Smooth muscle cell of the brain vasculature (primary cell): ENCODE measurements at places on chromosomes 2 and 18.
A peak's percentile ranks its signal among the peaks of the same experiment; 100 is the strongest.

GRCh38 chr2:179165356-179166000 is 99.2 kb downstream of the SESTD1 start:
- no peak for DNase-seq

GRCh38 chr18:29034113-29034856 is 857.4 kb upstream of the CDH2 start:
- no peak for DNase-seq

GRCh38 chr18:57630754-57631595 is 9.3 kb upstream of the NARS1 start:
- DNase-seq, result no peak

DNA sequence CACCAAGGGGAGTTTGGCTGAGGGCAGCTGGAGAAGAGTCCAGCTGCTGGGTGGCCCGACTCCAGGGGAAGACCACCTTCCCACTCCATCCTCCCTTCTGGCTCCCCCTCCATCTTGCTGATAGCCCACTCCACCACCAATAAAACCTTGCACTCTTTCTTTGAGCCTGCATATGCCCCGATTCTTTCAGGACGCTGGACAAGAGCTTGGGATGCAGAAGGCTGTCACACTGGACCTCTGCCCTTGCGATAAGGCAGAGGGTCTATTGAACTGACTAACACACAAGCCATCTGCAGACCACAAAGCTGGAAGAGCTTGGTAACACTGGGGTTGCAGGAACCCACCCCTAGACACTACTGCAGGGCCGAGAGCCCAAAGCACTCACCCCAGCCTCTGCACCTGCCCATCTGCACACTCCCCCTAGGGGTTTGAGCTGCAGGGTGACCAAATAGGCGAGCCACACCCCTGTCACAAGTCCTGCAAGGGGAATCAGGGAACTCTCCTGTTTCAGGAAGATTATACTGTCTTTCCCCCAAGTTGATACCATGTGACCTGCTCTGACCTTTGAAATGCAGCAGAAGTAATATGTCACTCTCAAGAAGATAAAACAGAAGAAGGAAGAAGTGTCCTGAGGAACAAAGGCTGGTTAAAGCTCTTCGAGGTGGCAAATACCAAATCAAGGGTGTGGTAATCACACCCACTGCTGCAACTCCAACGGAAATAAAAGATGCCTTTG is 70.5 kb downstream of the SMAD4 start:
- DNase-seq, result no peak

- DNase-seq, result no peak
These were observed 203.3 kb downstream of the PIEZO2 start for GRCh38 chr18:10946058-10946457.

- no peak for DNase-seq
These were observed 233.0 kb downstream of the NEDD4L start for GRCh38 chr18:58276789-58277739.

DNA sequence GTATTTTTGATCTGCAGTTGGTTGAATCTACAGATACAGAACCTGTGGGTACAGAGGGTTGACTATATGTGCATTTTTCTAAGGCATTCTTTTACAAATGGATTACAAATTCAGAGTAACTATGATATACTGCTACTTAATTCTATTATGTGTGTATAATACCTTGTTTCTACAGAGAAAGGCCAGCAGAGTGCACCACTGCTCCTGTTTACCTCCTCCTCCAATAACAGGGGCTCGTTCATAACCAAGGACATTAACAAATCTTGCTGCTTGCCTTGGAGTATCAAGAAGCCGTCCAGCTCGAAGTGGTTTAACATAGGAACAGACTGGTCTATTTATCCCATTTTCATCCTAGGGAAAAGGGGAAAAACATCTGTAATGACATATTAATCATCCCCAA is 16.4 kb downstream of the CEP76 start:
- DNase-seq, result no peak

- DNase-seq, result no peak
These were observed 248.4 kb downstream of the FHOD3 start for GRCh38 chr18:36545821-36546427.

DNA sequence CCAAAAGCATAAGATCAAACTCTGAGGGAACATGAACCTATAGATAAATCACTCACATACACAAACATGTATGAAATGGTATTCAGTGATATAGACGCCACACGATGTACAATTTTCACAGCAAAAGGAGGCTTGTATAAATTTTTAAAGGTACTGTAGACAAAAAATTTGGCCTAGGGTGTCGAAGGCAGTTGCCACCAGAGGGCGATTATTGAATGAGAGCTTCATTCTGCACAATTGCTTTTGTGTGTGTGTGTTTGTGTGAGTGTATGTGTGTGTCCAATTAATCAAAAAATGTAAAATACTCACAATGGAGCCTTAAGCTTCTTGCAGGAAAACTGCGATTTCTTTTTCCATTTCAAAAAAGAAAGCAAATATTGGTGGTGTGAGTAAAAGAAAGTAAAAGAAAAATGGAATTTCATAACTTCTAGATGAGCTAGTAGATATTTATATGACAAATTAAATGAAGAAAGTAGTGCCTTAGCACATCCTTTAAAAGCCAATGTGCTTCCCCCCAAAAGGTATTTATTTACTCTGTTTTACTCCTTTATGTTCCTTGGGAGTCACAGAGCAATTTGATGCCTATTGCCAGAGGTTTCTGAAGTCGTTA is 800.1 kb downstream of the SATB2 start:
- no peak for DNase-seq

DNA sequence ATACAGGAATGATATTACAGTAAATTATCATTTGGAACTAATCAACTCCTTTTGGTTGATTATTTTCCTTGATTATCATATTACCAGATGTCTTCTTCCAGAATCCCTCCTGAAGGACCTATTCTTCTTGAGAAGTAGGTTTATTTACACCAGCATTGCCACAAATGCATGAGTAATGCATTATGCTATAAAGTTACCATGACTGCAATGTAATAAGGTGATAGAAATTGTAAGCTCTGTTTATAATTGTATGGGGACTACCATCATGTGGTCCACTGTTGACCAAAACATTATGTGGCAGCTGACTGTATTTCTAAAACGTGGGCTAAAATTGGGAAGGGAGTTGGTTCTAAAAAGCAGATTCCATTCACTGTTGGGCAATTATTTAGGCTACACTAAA is 602.2 kb downstream of the NYAP2 start:
- DNase-seq, result no peak

GRCh38 chr2:160970052-160970965 is 189.9 kb upstream of the TANK start:
- DNase-seq, result peak; percentile 67

- DNase-seq, result no peak
These were observed 55.5 kb downstream of the LIMS1 start for GRCh38 chr2:108589781-108590180.

- no peak for DNase-seq
These were observed 67.0 kb downstream of the SP3 start for GRCh38 chr2:173898178-173898668.

DNA sequence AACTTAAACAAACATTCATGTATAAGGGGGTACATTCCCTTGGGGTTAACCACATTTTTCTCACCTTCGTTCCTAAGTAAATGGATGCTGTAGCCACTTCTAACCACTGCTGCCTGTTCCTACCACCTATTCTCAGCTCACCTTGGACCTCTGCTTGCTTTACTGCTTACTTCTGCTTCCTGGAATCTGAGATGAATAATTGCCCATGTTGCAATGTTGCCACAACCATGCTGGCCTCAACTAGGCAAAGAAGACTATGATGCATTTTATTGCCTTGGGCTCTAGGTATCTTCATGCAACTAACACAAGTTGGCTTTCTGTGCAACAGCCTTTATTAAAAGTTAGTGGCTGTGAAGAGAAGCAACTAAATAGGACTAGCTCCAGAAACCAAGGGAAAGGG is 106.3 kb upstream of the TCF4 start:
- no peak for DNase-seq

GRCh38 chr2:26942543-26943295 is 27.7 kb upstream of the MAPRE3 start:
- DNase-seq, result peak; percentile 9

GRCh38 chr2:10481666-10482157 is 33.6 kb upstream of the ODC1 start:
- no peak for DNase-seq

DNA sequence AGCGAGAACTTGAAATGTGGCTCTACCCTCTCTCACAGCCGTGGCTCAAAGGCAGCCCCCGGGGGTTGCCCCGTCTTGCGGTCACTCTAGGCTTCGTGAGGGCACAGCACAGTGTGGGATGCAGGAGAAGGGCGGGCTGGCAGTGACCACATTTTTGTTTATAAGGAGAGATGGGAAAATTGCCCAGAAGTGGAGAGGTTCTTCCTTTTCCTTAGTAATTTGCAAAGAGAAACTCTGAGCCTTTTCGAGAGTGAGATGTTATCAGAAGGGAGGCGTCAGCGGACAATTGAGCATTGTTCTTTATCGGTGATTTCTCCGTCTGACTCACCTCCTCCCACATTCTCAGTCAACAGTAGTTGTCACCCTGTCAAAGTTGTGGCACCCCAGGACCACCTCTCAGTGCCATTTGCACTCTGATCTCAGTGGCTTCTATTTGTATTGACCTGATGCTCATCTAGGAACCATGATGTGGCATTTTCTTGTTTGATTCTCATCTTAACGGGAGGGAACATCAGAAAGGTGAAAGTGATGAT is 89.6 kb downstream of the ACAA2 start:
- no peak for DNase-seq

DNA sequence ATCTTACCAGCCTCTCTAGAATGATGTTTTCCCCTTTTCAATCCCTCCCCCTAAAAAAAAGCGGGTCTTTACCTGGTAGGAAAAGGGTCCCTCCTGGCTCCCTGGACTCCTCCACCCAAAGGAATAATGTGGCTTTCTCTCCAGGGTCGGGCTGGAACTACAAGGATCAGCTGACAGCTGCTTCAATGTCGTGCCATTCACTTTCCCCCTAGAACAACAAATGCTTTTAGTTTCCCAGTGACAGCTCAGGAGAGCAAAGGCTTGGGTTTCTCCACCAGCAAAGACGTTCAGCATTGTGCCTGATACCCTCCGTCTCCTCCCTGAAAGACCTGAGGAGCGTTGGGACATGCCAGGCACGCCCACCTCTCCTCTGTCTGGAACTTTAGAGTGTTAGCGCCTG is 173.8 kb upstream of the SIX3 start:
- DNase-seq, result no peak

DNA sequence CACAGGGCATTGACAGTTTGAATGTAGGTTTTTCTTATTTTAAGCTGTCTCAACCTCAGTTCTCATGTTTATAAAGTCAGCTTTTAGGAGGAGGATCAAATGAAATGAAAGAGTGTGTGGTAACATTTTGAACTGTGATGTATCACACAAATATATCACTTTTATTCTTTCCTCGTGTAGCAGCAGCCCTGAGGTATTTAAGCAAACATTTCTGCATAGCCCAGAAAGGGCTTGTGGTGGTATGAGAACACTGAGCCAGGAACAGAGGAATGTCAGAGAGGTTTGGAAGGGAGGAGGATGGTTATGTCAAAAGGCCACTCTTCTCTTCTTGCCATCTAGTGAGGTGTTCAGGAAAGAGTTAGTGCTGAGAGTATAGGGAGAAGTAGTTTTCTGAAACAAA is 150.2 kb downstream of the PARD3B start:
- DNase-seq, result no peak

- no peak for DNase-seq
These were observed 2111.5 kb upstream of the PIK3C3 start for GRCh38 chr18:39843546-39843945.

DNA sequence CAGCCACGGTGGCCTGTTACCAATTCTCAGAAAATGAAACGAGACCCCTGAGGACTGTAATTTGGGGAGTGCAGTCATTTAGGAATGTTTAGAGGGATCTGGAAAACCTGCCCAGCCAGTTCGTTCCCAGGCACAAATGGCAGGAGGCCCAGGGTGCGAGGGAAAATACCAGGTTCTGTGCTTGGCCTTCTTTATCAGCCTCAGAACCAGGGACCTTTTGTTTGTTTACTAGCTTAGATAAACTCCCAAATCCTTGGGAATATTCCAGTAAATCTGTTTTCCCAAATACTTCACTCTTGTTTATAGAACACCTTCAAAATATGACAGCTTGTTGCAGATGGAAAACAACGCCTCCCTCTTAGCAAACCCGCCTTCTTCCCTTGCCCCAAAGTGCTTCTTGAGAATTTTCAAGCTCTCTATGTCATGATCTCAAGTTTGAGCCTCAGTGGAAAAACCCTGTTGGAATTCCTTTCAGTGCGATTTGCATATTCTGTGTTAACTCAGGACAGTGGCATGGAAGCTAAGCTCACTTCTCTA is 400.3 kb upstream of the SMIM21 start:
- no peak for DNase-seq

- no peak for DNase-seq
These were observed 1.2 kb upstream of the SMCHD1 start for GRCh38 chr18:2654169-2654927.

DNA sequence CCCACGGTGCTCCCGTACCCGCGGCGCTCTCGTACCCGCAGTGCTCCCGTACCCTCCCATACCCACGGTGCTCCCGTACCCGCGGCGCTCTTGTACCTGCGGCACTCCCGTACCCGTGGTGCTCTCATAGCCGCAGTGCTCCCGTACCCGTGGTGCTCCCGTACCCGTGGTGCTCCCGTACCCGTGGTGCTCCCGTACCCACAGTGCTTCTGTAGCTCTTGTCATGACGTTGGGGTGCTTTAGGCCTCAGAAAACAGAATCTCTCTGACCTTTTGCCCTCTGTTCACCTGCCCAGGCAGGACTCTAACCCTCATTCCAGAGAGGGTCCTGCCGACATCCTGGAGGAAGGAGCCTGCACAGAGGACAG is 35.3 kb downstream of the SLC66A2 start:
- DNase-seq, result no peak

- DNase-seq, result no peak
These were observed 60.0 kb upstream of the KLF7 start for GRCh38 chr2:207225773-207226172.

DNA sequence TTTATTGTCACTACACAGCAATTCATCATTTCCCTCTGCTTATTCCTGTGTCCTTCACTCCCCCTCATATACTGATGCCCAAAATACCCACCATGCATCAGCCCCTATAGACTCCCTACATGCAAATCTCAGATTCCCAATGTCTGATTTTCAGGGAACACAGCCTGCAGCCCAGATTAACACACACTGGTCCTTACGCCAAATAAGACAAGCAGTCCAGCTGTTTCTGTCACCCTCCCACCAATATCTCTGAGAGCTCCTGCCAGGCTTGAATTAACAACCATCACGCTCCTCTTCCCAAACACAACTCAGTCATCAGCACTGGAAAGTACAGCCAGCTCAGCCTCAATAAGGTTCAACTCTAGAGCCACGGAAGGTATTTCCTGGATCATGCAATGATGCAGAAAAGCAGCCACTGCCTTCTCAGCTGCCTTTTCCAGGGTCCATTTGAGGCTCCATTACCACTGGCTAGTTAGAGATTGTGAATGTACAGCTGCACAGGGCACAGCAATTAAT is 39.0 kb upstream of the SLC35F5 start:
- no peak for DNase-seq

- peak; percentile 60 for DNase-seq
These were observed 133.4 kb upstream of the SPATS2L start for GRCh38 chr2:200172944-200173581.

GRCh38 chr2:19228181-19228593 is 130.2 kb downstream of the OSR1 start:
- DNase-seq, result no peak

GRCh38 chr2:71510196-71510807 is 56.9 kb downstream of the DYSF start:
- peak; percentile 31 for DNase-seq

- no peak for DNase-seq
These were observed 481.9 kb downstream of the TMX3 start for GRCh38 chr18:68233018-68233417.

- no peak for DNase-seq
These were observed 38.1 kb upstream of the ACYP2 start for GRCh38 chr2:54077088-54077900.
